ENCODE measurements at places on chromosomes 4 and X. TPM values are rescaled to one million over a fixed set of nuclear protein-coding genes. Genes with fewer than 3 reads are reported as not detected.

TMEM271 gene
- total RNA-seq = not detected

NUP62CL gene
- 3.5 TPM for total RNA-seq

FAM133A gene
- under 0.01 TPM for total RNA-seq

GLRA2 gene
- not detected for total RNA-seq

EMCN gene
- total RNA-seq = not detected

IDH3G gene
- 52.6 TPM for total RNA-seq

CSAG3 gene
- not detected for total RNA-seq

PDE6B gene
- total RNA-seq = 3.2 TPM

BEX1 gene
- 9.3 TPM for total RNA-seq

DNA sequence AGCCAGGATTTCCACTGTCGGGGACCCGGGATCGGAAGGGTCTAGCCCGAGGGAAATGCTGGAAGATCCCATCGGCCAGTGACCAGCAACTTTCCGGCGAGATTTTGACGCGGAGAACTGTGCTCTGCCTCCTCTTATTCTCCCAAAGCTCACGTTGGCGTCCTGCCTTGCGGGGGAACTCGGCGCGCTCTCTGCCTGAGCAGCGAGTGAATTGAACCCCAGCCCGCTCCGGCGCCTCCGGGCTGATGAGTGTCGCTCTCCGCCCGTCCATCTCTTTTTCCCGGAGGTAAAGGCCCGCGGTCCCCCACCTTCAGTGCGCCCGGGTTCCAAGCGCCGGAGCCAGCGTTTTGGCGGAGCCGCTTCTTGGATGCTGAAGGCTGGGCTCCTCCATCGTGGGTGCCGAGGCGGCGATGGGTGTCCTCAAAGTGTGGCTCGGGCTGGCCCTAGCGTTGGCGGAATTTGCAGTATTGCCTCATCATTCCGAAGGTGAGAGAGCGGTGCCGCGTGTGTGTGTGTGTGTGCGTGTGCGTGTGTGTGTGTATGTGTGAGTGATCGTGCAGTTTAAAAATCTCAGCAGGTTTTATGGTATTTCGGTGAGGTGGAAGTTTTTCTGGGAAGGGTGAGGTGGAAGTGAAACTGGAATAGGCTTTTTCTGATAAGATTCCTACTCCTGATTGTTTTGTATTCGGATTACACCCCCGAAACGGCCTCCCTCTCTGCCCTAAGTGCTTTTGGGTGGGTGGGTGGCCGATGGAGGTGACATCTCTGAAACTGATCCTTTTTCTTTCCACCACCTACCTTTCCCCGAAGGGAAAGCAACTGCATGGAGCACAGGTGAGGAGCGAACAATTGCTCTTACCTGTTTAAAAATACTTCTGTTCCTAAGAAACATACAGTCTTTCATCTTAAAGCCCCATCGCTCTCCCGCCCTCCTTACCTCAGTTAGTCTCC is 752 bp downstream of the FRAS1 start:
- peak; percentile 64 for DNase-seq

DNA sequence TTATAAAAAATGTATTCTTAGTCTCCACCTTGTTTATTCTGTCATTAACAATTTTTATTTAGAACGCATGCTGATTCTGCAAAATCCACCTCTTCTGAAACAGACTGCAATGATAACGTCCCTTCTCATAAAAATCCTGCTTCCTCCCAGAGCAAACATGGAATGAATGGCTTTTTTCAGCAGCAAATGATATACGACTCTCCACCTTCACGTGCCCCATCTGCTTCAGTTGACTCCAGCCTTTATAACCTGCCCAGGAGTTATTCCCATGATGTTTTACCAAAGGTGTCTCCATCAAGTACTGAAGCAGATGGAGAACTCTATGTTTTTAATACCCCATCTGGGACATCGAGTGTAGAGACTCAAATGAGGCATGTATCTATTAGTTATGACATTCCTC is 75.6 kb upstream of the SMARCA5 start:
- DNase-seq = no peak

GRCh38 chr4:174398728-174399127 is 115.0 kb downstream of the CEP44 start:
- peak; percentile 70 for DNase-seq

DNA sequence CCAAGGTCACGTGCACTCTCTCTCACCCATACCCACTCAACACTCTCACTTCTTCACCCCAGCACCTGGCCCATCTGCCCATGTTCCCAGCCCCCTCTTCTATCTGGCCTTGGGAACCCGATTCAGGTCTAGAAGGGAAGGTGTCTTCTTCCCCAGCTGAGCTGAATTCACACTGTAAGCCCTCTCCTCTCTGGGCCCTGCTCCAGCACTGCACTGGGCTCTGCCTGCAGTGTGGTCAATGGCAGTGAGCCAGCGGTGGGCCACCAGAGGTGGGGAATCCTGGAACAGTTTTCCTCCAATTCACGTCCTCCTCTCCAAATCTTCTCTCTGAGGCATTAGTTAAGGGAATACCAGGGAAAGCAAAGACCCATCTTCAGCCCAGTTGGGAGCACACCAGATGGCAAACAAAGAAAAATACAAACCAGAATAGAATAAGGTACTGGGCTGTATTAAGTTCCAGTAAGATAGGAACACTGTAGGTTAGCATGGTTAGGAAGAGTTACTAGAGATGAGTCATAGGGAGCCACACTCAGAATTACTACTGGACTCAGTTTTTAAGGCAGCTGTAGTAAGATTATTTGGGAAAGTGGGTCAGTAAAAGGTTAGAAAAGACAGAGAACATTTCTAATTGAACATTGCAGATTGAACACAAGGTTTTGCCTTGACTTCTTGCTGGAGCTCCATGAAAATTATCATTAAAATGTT is 5.0 kb downstream of the AWAT2 start:
- DNase-seq = no peak

- no peak for DNase-seq
Measured at GRCh38 chr4:124943938-124944337, 231.4 kb upstream of the ANKRD50 start.

- no peak for DNase-seq
Measured at GRCh38 chr4:6472008-6472386, 417 bp downstream of the PPP2R2C start.

DNA sequence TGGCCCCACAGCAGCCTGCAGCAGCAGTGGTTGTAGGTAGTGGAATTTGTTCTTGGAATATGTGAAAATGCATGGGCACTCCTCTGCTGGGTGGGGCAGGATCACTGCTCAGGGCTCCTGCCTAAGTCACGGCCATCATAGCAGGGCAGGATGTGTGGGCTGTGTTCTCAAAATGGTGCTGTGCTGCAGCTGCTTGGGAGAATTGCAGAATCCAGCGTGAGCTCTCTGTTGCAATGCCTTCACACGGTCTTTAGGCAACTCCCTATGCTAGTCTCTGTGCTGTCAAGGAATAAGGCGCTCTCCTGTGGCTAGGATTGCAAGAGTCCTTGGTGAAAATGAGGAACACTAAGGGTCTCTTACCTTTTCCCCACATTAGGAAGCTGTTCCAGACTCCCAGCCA is 42.9 kb downstream of the F8 start:
- DNase-seq = no peak

DNA sequence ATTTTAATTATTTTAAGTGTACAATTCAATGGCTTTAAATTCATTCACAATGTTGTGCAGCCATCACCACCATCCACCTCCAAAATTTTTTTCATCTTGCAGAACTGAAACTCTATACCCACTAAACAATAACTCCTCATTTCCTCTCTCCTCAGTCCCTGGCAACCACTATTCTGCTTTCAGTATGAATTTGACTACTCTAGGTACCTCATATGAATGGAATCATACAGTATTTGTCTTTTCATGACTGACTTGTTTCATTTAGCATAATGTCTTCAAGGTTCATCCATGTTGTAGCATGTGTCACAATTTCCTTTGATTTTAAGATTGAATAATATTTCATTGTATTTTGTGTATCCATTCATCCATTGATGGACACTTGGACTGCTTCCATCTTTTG is 46.9 kb downstream of the KIF4A start:
- no peak for DNase-seq

DNA sequence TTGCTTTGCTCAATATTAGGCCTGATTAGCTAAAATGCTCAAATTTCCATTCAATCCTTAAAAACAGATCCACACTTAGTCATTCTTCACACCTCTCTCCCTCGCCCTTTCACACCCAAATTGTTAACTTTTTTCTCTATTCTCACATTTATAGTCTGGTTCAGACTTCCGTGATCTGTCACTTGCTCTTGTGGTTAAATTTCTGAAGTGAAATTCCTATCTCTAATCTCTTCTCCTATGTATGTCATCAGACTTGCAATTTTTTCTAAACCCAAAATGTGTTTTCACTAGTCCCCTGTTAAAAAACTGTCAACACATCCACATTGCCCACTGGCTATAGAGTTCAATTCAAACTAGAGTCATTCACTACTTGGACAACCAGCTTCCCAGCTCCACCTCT is 63.2 kb downstream of the SNCA start:
- DNase-seq = no peak

- no peak for DNase-seq
Measured at GRCh38 chr4:99649778-99650177, 7.8 kb downstream of the C4orf54 start.

- peak; percentile 6 for DNase-seq
Measured at GRCh38 chr4:66294638-66295037, 624.3 kb upstream of the EPHA5 start.

DNA sequence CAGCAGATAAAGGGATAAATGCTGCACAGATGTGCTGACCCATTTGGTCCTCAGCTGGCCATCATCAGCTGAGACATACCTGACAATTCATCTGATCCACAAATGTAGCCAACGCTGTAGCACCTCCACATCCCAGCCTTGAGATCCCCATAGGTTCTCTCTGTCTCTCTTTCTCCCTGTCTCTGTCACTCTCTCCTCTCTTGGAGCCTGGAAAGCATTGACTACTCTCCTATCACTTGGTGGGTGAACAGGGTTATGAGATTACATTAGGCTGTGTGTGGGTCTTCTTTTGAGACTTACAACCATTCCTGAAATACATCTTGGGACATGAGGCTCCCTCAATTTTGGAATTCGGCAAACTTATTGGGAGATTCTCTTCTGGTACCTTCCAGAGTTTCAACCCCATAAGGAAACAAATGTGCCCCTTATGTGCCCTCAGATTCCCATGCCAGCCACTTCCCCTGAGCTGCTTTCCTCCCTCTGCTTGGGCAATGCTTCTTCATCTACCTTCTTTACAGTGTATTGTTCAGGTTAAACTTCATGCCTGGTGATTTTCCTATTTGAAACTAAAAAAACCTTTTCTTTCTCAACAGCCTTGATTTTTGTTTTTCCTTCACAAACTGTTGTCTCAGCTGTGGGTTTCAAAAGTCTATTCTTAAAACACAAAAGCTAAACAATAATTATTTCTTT is 29.1 kb upstream of the FGF2 start:
- no peak for DNase-seq

- no peak for DNase-seq
Measured at GRCh38 chr4:113109106-113109718, 59.8 kb downstream of the ANK2 start.

GRCh38 chr4:94758700-94759399 is 1.1 kb downstream of the BMPR1B start:
- DNase-seq = peak; percentile 36

DNA sequence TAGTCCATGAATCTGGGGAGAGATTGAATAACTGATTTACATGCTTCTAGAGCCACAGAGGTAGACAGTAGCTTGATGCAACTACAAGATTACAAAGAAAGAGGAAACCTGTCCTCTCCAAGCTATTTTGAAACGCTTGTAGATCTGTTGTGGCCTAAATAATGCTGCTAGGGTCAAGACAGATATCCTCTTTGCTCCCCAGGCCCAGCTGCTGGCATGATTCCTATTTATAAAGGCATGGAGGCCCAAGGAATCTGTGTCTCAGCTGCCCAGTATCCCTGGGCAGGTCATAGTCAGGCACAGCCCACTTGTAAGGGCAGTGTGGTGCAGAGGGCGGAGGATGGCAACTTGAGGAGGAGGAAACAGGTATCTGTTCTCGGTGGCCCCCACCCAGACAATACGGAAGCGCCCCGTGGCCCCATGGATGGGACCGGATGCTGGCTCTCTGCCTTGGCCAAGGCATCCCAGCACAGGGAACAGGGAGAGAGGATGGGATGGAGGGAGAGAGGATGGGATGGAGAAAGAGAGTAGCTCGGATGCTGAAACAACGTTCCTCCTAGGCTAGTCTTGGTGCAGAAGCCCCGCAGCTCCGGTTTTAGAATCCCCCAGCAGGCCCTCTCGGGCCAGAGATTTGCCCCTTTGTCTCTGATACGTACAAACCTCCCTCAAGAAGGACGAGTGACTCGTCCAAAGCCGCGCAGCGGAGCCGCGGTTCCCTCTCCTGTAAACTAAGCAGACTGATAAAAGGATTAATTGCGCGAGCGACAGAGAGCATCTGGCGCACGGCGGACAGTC is 767 bp upstream of the SMIM20 start:
- DNase-seq = no peak

DNA sequence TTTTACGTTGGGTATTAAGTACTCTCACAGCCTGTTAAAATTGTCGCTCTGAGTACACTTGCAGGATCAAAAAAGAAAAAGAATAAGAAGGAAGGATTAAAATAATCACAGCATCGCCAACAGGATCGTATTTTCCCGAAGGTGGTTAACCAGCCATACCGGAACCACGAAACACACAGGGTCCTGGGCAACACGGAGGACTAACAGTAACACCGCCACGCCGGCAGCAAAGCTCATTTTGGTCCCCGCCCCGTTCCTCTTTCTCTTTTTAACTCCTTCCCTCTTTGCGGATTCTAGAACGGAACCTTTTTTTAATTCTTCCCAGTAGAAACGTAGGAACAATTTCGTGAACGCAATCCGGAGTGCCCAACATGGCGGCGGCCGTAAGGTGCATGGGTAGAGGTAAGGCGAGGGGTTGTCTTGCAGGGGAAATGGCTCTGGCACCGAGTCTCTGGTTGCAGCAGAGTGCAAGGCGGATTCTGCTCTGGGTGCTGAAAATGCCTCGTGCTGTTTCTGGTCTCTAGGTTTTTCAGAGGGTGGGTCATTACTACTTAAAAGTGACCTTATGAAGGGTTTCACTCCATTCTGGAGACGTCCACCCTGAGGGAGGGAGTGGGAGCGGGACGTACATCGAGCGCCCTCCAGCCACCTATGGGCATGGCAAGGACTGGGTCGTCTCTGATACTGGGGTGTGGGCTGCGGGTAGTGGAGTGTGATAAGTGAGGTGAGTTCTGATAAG is at the start of gene MRPL1:
TSS of gene MRPL1 (plus strand) at position 353 of the 739 bp plus-strand sequence. CDS start at position 372, 19 bp downstream.
- DNase-seq = peak; percentile 94

DNA sequence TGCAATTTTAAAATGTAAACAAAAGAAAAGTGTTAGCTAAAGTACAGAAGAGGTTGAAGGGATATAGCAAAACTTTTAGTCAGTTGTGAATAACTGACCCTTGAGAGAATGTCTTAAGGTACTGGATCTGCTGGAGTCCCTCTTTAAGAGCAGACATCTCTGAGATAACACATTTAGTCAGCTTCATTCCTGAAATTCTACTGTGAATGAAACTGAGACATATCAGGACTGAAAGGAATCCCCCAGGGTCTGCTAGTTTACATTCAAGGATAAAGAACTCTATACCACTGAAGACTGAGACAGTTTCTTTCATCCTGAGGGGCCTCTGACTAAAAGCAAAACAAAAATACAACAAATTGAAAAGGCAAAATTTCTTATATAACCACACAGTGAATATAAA is 54.4 kb downstream of the PGRMC1 start:
- no peak for DNase-seq
